ENCODE measurements at places on chromosomes 16 and 17.

GRCh38 chr17:35080536-35080935, 17.0 kb upstream of the RFFL start:
- peak; percentile 13 for DNase-seq

DNA sequence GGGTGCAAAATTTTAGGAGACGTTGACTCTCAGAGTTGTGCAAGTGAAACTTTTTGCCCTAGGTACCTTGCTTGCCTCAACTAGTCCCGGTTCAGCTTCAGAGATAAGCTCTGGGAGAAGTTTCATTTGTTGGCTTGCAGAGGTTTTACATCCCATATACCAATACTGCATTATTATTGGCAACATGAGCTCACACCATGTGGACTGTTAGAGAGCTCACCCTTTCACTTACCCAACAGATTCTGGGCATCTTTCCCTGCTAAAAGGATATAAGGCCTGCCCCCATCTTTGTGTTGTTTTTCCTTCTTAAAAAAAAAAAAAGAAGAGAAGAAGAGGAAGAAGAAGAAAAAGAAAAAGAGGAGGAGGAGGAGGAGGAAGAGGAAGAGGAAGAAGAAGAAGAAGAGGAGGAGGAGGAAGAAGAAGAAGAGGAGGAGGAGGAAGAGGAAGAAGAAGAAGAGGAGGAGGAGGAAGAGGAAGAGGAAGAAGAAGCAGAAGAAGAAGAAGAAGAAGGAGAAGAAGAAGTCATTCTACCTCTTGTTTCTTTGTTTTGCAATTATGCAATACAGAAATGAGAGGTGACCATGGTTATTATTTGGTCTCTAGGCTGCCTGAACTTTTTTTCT, 292.6 kb upstream of the IRX3 start:
- no peak for DNase-seq

- no peak for DNase-seq
Measured at GRCh38 chr16:27486344-27486743, 63.4 kb downstream of the GTF3C1 start.

DNA sequence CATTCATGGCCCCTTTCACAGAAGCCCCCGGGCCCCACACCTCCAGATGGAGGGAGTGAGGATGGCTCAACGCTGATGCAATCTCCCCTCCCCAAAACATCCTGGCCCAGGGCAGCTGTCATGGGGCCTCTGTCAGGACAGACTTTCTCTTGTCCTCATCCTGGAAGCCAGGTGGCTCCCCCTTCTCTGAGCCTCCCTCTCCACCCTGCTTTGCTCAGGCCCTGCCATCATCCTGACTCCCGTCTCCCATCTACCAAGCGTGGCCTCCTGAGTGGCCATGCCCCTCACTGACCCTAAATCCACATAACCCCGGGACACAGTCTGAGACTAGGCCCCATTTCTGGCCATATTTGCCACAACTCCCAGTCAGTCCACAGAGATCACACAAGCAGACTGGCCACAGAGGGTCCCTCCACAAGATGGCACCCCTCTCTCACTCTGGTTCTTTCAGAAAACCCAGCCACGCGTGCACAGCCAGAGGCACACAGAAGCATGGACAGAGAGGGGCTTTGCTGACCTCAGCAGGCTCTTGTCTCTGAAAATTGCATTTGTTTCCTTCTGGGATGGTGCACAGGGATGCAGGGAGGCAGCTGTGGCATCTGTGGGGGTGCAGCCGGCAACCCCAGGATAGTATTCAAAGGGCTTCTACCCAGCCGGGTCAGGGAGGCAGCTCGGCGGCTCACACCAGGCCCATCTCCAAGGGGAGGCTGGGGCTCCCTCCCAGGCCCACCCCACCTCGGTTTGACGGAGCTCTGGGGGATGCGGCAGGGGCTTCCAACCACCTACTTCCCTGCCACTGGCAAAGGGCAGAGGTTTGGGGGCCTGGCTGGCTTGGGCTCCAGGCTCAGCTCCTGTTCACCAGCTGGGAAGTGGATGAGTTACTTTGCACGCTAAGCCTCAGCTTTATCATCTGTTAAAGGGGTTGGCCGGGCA, 16.9 kb downstream of the DOC2B start:
- DNase-seq, result peak; percentile 34

DNA sequence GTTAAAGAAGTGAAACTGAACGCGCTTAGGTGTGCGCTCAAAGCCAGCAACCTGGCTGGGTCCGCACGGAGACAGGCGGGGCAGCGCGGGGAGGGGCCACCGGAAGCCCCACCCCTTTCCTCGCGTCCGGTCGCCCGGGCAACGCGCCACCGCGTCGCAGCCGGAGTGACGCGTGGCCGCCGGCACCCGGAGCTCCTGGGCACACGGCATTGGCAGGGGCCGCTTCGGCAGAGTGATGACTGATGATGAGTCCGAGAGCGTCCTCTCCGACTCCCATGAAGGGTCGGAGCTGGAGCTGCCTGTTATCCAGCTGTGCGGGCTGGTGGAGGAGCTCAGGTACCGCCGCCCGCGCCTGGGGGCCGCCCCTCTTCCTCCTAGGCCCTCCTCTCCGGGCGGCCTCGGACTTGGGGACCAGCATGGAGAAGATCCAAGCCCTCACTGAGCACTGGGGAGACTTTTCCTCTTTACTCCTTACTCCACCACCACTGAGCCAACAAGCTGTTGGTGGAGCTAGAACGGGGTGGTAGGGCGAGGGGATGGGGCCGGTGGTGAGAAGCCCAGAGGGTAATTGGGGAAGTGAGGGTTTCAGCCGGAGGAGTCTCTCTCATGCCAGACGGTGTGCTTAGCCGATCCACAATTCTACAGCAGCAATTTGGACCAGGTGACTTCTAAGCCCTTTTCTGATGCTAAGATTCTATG, 44.9 kb downstream of the PRSS54 start:
- peak; percentile 87 for DNase-seq

- DNase-seq, result no peak
Measured at GRCh38 chr17:65576939-65577338, 15.5 kb upstream of the AXIN2 start.

DNA sequence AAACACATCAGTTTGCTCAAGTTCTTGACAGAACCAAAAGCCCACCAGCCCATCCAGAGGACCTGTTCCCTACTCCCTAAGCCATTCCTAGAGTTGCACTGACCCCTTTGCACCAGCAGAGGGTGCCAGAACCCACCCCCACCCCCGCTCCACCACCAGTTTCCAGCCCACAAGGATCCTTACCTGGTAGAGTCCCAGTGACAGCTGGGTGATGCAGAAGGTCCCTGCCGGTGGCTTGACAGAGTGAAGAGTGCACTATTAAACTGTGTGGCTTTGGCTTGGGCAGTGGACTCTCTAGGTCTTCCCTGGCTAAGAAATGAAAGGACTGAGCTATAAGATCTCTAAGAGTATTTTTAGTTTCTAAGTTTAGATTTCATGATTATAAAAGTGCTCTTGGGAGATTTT, 73.3 kb upstream of the MTMR4 start:
- peak; percentile 77 for DNase-seq

DNA sequence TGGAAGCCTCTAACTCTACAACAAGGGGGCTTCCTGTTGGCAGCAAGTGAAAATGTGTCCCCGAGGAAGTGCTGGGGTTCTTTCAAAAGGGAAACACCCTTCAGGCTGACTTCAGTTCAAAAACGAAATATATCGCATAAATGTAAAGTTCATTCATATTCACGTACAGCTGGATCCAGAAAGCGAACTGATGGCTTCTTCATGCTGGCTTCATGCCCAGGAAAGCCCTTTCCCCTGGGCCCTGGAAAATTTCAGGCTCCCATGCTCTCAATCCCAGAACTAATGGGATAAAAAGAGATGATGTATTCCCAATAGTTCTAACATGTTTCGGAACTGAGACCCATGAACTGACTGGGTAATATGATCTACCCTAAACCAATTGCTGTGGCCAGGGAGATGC, 104.7 kb upstream of the CDH13 start:
- DNase-seq, result no peak

GRCh38 chr17:28839221-28839620, 3.4 kb downstream of the FAM222B start:
- no peak for DNase-seq

DNA sequence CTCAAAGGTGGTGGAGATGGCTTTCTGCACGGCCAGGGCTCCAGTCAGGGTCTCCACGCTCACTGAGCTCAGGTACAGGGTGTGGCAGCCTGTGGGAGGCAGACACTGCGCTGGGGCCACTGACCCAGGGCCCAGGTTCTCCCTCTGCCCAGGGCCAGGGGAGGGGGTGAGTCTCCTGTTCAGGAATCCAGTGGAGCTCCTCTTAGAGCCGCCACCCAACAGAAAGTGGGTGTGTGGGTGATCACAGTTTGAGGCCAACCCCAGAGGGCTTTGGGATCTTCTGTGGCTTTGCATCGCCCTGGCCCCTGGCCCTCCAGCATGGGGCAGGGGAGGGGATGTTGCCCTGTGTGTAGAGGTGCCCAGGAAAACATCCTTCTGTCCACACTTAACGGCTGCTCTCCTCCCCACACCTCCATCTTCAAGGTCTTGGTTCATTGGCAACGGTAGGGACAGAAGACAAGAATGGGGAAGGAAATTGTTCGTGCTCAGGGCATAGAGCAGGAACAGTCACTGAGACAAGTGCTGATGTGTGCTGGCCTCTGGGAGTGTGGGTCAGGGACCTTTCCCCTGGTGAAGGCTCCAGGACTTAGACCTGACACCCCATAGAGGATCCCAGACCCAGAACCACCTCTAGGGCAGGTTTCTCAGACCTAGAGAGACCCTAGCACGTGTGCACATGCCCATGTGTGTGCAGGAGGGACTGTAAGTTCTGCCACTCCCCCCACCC, 21.5 kb downstream of the TNS4 start:
- no peak for DNase-seq

DNA sequence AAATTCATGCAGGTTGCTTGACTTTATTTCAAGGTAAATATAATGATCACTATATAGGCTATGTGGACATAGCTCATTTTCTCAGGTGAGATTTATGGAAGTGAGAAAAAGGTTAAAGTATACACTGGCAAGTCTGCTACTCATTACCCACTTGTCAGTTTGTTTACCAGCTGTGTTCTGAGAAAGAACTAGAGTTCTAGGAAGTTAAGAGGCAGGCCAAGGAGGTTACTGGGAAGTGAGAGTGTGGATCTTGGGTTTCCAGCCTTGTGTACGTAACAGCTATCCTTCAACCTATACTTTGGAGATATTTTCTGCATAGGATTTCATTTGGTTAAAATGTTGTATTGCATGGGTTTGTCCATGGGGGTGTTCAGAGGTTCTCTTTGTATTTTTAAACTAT, 31.9 kb upstream of the COX10 start:
- DNase-seq, result no peak

- DNase-seq, result no peak
Measured at GRCh38 chr17:31680126-31680525, 178.9 kb downstream of the COPRS start.

DNA sequence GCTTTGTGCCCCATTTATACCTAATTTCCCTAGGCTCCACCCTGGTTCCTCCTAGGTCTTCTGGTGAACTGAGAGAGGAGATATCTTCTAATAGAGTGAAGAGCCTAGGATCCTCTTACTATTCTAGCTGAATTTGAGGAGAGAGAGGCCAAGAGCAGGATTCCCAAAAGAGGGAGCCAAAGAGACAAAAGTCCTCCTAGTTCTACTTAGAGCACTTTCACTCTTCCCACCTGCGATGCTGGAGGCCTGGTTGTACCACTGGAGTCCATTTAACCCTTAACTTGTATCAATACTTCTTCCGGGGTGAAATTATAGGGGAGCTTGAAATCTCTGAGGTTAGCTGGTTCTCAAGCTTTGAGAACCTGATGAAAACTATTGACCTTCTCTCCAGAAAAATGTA, 3.4 kb upstream of the SSH2 start:
- DNase-seq, result no peak

GRCh38 chr16:53743149-53743566, 39.2 kb downstream of the FTO start:
- DNase-seq, result peak; percentile 43

- no peak for DNase-seq
Measured at GRCh38 chr16:87955302-87956097, 4.3 kb downstream of the BANP start.

DNA sequence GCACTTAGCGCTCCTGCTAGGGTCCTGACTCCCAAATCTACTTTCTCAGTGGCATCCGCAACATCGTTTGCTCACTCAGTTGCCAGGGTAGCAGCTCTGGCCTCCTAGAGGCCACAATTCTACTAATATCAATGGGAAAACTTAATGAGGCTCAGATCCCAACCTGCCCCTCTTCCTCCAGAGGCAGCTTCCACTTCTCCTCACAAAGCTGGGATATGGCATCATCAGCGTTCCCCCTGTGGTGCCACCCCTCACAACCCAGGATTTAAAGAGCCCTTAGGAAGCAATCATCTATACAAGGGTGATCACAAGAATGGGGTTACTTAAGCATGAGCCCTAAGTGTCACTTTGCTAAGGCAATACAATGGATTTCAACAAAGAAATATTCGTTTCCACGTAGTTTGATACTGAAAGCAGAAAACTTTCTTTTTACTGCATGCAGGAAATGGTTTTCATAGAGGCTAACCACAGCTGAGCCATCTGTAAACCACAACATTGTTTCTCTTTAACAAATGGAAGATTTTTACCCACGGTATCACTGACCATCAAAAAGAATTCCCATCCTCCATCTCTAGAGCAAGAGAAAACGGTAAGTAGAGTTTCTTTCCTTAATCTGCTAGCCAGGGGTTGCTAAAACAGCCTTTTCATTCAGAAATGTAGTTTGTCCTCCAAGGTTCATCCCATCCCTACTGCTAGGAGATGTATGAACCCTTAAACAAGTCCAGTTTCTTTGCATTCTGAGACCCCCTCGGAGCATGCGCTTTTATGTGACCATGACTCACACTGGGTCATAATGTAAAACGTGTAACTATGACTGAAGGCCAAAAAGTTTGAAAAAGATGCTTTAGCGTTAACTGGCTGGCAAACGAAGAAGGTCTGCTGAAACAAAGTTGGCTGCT, 68.3 kb upstream of the BCAR1 start:
- peak; percentile 34 for DNase-seq

- DNase-seq, result no peak
Measured at GRCh38 chr16:19188406-19188805, 20.4 kb downstream of the SYT17 start.

DNA sequence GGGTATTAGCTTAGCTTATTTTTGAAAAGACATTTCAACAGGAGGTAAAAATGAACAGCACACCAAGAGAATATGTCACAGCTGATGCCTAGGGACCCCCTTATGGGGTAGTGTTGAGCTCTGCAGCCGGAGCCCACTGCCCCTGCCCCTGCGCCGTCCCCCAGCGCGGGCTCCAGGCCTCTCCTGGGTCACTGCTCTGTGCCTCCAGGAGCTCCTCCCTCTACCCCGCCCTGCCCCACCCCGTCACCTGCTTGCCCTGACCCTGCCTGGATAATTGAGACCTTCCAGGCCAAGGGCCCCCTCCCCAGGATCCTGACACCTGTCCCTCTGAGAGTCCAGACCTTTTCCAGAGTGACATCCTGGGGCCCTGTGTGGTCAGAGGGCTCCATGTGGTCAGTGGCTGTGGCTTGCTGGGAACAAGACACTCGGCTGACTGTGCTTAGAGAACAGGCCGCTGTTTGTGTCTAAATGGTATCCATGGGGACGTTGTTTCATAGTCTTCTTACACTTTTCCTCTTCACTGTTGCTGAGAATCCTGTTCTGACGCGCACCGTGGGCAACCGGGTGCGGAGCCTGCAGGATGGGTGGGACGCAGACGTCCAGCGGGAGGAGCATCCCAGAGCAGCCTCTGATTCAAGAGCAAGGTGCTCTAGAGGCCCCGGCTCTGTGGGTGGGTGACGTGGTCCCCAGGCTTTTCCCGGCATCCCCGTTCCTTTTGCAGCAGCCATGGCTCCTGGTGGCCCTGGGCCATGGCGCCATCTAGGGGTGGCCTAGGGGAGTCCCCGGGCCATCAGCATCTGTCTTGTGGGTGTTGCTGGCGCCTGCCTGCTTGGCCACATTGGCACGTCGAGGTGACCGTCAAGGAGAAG, 20.0 kb upstream of the WFIKKN1 start:
- DNase-seq, result no peak

GRCh38 chr17:10059684-10060211, 138.7 kb downstream of the GAS7 start:
- DNase-seq, result peak; percentile 67

GRCh38 chr17:80872501-80873306, 118.9 kb upstream of the CHMP6 start:
- DNase-seq, result no peak

Data from NAMALWA (cell line).